ENCODE measurements at places on chromosomes 5 and 9.

DNA sequence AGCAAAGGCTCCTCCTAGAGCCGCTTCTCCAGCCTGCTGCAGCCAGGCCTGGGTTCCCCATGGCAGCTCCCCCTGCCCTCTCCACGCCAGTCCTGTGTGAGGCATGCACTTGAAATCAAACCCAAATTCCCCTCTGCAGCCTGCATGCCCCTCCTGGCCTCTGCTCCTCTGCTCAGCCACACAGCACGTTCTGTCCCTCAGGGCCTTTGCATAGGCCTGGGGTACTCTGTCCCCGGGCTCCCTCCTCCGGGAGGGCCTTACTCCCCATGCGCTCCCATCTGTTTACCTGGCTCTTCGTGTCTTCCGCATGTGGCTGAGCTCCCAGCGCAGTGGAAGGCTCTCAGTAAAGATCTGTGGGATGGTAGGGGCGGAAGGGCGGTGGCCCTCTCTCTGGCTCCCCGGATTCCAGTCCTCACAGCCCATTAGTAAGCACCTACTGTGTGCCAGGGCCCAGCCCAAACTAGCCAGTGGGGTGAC lies 203.5 kb upstream of the IER5L start:
- no peak for DNase-seq

- no peak for DNase-seq
Observed at GRCh38 chr5:175671013-175671412, 13.1 kb downstream of the HRH2 start.

DNA sequence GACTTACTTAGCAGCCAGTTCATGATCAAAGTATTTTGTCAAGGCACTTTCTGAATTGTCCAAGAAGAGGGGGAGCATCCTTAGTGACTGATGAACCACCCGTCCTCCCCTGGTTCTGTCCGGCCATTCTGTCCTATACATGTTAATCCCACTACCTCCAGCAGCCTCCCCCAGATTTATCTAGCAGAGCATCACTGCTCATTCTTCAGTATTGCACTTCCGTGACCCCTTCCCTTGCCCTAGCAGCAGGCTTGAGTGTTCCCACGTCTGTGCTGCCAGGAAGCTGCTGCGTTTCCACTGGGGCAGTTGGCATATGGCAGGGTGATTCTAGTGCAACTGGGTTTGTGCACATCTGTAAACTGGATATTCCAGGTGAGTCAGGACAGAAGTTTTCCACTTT lies 4.5 kb downstream of the GLDC start:
- no peak for DNase-seq

GRCh38 chr9:87751423-87751822 lies 25.5 kb downstream of the CTSL start:
- no peak for DNase-seq

DNA sequence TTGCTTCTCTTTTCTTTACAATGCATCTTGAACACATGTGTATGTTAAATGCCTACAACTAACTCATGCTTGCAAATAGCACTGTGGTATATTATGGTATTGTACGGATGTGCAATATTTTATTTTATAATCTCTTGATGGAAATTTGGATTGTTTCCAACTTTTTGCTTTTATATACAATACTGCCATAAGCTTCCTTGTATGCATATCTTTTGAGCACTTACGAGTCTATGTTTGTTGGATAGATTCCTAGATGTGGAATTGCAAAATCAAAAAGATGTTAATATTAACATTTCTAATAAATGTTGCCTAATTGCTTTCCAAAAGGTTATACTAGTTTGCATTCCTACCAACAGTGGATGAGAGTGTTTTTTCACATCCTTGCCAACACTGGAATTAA lies 3.4 kb upstream of the GALNT12 start:
- no peak for DNase-seq

- DNase-seq: no peak
Observed at GRCh38 chr5:76441890-76442673, 39.0 kb downstream of the IQGAP2 start.

GRCh38 chr9:121294866-121295661 lies 27.1 kb downstream of the GSN start:
- DNase-seq: no peak

- no peak for DNase-seq
Observed at GRCh38 chr5:3839151-3839550, 243.5 kb downstream of the IRX1 start.

DNA sequence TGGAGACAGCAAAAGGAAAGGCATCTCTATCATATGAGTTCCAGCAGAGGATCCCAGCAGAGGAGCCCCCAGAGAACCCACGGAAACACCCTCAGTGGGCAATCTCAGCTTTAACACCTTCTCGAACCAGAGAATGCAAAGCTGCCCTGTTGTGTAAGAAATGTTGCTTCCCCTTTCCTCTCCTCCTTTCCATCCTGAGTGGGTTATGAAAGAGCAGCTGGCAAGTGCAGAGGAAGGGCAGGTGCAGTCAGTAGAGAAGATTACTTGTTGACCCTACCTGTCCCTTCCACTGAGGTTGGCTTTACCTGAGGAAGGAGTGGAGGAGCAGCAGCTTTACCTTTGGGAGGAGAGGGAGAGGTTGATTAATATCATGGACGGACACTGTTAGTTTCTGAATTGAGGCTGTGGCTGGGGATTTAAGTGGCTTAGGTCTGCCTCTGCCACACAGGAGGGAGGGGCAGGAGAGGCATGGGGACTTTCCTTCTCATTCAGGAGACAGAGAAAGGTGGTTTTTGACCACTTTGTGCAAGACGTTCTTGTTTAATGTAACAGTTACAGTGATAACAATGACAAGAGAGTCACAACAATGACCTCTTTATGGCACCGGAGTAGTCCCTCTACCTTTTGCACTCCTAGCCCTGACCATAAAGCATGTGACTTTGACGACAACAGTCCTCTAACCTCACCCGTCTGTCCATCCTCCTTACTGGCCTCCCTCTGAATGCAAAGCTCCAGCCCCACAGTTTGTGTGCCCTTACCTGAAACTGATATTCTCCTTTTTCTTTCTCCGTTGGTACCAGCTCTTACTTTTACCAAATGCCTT lies 254.8 kb downstream of the NSG2 start:
- no peak for DNase-seq

- DNase-seq: no peak
Observed at GRCh38 chr9:79149585-79149984, 422.2 kb upstream of the TLE4 start.

GRCh38 chr9:72044095-72044494 lies 16.3 kb downstream of the C9orf57 start:
- DNase-seq: no peak

DNA sequence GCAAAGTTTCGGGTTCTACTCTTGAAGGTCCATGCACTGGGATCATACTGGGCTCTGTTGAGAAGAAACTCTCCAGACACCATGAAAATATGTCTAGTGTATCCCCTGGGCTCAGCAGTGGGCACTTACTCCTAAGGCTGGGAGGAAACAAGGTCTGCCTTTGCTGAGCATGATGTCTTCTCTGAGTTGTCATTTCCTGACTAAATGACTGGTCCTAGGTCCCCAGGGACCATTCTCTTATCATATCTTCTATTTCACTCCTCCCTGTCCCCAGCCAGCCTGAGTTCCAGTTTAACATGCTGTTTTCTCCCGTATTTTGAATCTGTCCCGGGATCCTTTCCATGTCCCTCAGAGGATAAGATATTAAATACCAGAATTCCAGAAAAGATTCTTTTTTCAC lies 225.4 kb downstream of the MTRR start:
- no peak for DNase-seq

- no peak for DNase-seq
Observed at GRCh38 chr9:135067096-135067710, 20.3 kb upstream of the OLFM1 start.

GRCh38 chr9:129988607-129989361 lies 54.2 kb downstream of the FNBP1 start:
- DNase-seq: no peak

DNA sequence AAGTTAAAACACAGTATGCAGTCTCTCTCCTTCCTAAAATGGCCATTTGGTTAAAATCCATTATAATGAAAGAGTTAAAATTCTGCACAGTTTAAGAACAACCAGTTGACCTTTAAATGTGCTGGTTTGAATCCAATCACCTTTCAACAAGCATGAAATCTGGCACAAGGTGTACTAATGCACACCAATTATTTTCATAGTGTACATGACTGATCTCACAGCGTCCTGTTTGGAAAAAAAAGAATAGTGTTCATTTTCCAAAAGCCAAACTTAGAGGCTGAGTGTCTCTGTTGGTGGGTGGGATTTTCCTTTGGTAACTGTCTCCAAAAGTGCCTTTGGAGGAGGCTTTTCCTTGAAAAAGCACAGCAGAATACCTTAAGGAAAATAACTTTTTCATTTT lies 180.6 kb downstream of the DEPDC1B start:
- no peak for DNase-seq

Data from activated T-cell treated with anti-CD3 and anti-CD28 coated beads for 24 hours (primary cell).